ENCODE measurements at places on chromosomes 2 and 18. TPM values are rescaled to one million over a fixed set of nuclear protein-coding genes. Genes with fewer than 3 reads are reported as not detected.

The ITGB6 gene
- total RNA-seq = 2.3 TPM

The TRIM43 gene
- not detected for total RNA-seq

The COX5B gene
- 150 TPM for total RNA-seq

The MAPK4 gene
- 0.28 TPM for total RNA-seq

- no peaks in the 10 kb centered on the region for H3K27me3 ChIP-seq
- no peak for DNase-seq
- H3K27ac ChIP-seq = peak overlapping the region; percentile 89
- no peaks in the 10 kb centered on the region for H3K36me3 ChIP-seq
- peak overlapping the region; percentile 70 for H3K4me3 ChIP-seq
These were observed 248 bp downstream of the HAAO start for GRCh38 chr2:42792087-42792582.

DNA sequence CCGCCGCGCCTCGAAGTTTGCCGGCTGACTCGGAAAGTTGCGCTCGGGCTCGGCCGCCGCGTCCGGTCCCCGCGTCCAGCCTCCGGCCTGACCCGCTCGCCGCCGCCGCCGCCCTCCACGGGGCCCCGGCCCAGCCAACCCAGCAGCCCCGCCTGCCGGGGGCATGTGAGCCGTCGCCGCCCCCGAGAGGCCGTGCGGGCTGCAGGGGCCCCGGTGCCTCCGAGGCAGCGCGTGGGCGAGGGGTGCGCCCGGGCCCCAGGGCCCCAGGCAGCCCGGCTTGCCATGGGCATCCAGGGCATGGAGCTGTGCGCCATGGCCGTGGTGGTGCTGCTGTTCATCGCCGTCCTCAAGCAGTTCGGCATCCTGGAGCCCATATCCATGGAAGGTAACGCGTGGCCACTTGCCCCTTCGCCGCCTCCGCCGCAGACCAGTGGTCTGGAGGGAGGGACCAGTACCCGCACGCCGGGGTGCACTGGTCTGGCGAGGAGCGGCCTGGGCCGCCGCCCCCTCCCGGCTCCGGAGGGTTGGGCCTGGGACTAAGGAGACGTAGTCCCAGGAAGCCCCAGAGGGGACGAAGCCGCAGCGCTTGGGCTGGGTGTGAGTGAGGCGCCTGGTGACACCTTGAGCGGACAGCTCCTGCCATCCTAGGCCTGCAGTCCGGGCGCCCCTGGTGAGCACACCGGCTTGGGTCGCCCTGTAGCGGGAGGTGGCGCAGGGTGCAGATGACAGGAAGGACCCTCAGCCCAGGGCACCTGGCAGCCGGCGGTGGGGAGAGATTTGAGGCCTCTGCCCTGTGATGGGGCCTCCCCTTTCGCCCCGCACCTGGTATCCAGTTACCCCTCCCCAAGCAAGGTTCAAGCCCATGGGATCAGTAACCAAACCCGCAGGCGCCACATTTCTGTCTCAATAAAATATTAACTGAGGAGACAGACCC lies 49.9 kb downstream of the KCNIP3 start:
- peaks cover 13% of the 10 kb centered on the region for H3K27me3 ChIP-seq
- H3K4me1 ChIP-seq = no peaks in the 10 kb centered on the region
- H3K4me3 ChIP-seq = peak overlapping the region; percentile 53
- H3K36me3 ChIP-seq = peaks cover 1% of the 10 kb centered on the region

DNA sequence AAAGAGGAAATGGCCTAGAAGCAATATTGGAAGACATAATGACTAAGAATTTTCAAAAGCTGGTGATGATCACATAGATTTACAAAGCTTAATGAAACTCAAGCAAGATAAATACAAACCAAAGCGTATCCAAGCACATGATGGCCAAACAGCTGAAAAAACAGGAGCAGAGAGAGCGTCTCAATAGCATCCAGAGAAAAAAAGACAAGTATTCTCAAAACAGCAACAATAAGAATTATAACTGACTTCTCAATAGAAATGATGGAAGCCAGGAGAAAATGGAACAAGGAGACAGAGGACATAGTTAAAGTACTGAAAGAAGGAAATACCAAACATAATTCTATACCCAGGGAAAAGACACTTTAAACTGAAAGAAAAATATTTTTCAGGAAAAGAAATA lies 437.2 kb upstream of the TNP1 start:
- peaks cover 4% of the 10 kb centered on the region for H3K4me1 ChIP-seq
- H3K36me3 ChIP-seq = peaks cover 6% of the 10 kb centered on the region
- DNase-seq = no peak
- no peak overlapping the region for H3K27ac ChIP-seq
- H3K27me3 ChIP-seq = no peaks in the 10 kb centered on the region
- H3K4me3 ChIP-seq = no peak overlapping the region

- no peak for DNase-seq
- no peak overlapping the region for H3K4me3 ChIP-seq
These were observed 332.4 kb downstream of the IRS1 start for GRCh38 chr2:226467221-226467620.

- no peak overlapping the region for H3K4me3 ChIP-seq
- no peaks in the 10 kb centered on the region for H3K27me3 ChIP-seq
- no peak overlapping the region for H3K27ac ChIP-seq
- DNase-seq = no peak
- H3K4me1 ChIP-seq = peaks cover 16% of the 10 kb centered on the region
These were observed 284.6 kb downstream of the MBD5 start for GRCh38 chr2:148305476-148305875.

GRCh38 chr2:137981112-137981656 lies 16.9 kb downstream of the HNMT start:
- H3K27ac ChIP-seq = no peak overlapping the region
- H3K27me3 ChIP-seq = no peaks in the 10 kb centered on the region
- H3K4me1 ChIP-seq = peaks cover 9% of the 10 kb centered on the region

- H3K27ac ChIP-seq = no peak overlapping the region
- DNase-seq = no peak
- H3K4me3 ChIP-seq = no peak overlapping the region
- H3K27me3 ChIP-seq = no peaks in the 10 kb centered on the region
These were observed 77.2 kb downstream of the RTTN start for GRCh38 chr18:70128271-70128670.

- no peak overlapping the region for H3K27ac ChIP-seq
- H3K4me1 ChIP-seq = no peaks in the 10 kb centered on the region
- H3K27me3 ChIP-seq = peaks cover 5% of the 10 kb centered on the region
- DNase-seq = no peak
These were observed 12.7 kb downstream of the FAM110C start for GRCh38 chr2:33620-34019.

- no peak overlapping the region for H3K27ac ChIP-seq
- H3K36me3 ChIP-seq = no peaks in the 10 kb centered on the region
- no peak overlapping the region for H3K4me3 ChIP-seq
- DNase-seq = no peak
- H3K4me1 ChIP-seq = peaks cover 21% of the 10 kb centered on the region
These were observed 138.8 kb downstream of the MCFD2 start for GRCh38 chr2:46776687-46777327.

GRCh38 chr2:233439191-233439590 lies 84.9 kb downstream of the DGKD start:
- peaks cover 29% of the 10 kb centered on the region for H3K36me3 ChIP-seq
- DNase-seq = peak; percentile 62
- peaks cover 13% of the 10 kb centered on the region for H3K4me1 ChIP-seq
- H3K4me3 ChIP-seq = no peak overlapping the region
- H3K27ac ChIP-seq = no peak overlapping the region
